ENCODE measurements at places on chromosomes 13 and 19.

- DNase-seq, result no peak
Measured at GRCh38 chr13:30963791-30964190, 31.3 kb downstream of the TEX26 start.

GRCh38 chr19:13726323-13726722 is 38.0 kb upstream of the MRI1 start:
- no peak for DNase-seq

GRCh38 chr13:46903748-46904147 is 6.9 kb upstream of the HTR2A start:
- no peak for DNase-seq

- DNase-seq, result no peak
Measured at GRCh38 chr13:113902481-113902880, 38.6 kb upstream of the GAS6 start.

DNA sequence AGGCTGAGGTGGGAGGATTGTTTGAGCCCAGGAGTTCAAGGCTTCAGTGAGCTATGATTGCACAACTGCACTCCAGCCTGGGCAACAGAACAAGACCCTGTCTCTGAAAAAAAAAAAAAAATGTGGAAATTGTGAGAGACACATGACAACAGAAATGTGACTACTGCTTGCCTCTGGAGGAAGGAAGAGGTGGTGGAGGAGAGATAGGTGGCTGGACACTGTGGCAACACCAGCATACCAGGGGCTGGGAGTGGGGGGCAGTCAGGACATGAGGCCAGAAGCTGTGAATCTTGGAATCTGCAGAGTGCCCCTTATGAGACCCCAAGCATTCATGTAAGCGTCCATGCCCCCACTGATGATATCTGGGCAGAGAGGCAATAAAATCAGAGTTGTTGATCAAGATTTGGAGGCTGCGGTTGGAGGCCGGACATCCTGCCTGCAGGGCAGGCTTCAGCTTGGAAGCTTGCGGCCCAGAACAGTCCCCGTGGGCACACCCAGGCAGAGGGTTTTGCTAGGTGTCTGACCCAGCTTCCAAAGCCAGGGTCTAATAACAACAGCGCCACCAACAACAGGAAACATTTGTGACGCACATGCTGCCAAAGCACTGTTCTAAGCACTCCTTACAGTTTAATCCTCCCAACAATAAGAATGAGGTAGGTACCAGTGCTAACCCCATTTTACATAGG is 16.9 kb downstream of the FAM187B start:
- DNase-seq, result no peak

DNA sequence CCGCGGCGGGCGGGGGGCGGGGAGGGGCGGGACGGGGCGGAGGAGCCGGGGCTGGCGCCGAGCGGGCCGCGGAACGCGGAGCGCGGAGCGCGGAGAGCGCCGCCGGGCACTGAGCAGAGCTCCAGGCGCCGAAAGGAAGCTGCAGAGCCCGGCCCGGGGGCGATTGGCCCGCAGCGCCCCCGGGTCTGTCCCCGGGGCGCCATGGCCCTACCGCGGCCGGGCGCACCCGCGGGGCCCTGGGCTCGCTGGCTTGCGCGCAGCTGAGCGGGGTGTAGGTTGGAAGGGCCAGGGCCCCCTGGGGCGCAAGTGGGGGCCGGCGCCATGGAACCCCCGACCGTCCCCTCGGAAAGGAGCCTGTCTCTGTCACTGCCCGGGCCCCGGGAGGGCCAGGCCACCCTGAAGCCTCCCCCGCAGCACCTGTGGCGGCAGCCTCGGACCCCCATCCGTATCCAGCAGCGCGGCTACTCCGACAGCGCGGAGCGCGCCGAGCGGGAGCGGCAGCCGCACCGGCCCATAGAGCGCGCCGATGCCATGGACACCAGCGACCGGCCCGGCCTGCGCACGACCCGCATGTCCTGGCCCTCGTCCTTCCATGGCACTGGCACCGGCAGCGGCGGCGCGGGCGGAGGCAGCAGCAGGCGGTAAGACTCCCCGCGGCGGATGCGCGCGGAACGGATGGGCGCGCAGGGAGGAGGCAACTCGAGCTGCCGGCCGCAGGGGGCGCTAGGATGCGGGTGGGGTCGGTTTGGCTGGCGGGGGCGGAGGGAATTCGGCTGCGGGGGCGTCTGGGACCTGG is at the start of gene PDE4A:
TSS of gene PDE4A (plus strand) at position 95 of the 796 bp plus-strand sequence. CDS start at position 322, 227 bp downstream.
- DNase-seq, result no peak

DNA sequence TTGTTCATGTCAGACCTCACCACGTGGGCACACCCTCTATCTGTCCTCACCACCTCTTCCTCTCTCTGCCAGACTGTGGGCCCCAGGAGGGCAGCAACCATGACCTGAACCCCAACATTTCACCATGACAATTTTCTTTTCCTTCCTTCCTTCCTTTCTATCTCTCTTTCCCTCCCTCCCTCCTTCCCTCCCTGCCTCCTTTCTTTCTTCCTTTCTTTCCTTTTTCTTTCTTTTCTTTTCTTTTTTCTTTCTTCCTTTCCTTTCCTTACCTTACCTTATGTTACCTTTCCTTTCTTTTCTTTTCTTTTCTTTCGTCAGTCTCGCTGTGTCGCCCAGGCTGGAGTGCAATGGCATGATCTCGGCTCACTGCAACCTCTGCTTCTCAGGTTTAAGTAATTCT is 8.7 kb upstream of the FCER2 start:
- DNase-seq, result no peak

- DNase-seq, result no peak
Measured at GRCh38 chr13:70171151-70171550, 62.9 kb upstream of the KLHL1 start.

DNA sequence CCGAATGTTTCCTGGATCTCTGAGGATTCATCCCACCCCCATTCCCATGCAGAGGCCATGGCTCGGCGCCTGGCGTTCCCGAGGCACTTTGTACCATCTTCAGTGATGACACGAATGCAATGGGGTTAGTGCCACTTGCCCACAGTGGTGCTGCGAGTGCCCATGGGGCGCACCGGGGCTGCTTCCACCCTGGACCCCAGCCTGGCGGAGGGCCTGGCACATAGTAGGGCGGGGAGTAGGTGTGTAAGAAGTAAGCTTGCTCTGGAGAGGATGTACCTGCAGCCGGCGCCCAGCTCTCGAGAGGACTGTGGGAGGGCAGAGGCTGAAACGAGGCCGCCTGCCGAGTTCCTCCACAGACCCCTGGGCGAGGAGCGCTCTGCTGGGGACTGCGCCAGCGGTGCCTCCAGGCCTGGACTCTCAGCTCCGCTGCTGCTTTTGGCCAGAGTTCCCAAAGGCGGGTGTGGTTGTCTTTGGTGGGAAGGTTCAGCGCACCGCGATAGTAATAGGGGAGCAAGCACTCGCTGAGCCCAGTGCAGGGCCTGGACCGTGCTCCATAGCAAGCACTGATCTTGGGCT is 5.5 kb upstream of the HAMP start:
- no peak for DNase-seq

DNA sequence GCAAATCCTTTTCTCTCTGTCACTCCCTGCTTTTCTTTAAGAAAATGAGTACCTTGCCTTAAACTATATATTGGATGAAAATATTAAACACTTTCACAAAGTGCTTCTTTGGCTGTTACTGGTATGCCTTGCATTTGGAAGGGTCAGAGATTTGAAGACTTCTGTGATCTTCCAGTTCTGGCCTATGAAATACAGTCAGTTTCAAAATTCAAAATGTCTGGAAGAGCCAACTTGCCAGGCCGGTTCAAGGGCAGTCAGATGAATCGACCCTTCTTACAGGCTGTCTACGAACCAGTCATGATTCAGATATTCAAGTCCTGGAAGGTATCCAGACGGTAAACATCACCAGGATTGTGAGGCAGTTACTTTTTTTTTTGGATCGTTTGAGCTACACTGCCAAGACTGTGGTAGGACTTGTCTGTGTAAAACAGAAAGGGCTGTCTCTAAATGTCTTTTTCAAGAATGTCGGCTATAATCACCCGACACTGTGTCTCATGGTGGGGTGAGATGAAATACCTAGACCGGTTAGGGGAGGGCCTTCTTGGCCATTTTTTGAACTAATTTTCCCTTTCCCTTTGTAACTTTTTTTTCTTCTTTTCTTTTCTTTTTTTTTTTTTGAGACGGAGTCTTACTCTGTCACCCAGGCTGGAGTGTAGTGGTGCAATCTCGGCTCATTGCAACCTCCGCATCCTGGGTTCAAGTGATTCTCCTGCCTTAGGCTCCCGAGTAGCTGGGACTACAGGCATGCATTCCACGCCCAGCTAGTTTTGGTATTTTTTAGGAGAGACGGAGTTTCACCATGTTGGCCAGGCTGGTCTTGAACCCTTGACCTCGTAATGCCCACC is 11.2 kb downstream of the ACTN4 start:
- no peak for DNase-seq

DNA sequence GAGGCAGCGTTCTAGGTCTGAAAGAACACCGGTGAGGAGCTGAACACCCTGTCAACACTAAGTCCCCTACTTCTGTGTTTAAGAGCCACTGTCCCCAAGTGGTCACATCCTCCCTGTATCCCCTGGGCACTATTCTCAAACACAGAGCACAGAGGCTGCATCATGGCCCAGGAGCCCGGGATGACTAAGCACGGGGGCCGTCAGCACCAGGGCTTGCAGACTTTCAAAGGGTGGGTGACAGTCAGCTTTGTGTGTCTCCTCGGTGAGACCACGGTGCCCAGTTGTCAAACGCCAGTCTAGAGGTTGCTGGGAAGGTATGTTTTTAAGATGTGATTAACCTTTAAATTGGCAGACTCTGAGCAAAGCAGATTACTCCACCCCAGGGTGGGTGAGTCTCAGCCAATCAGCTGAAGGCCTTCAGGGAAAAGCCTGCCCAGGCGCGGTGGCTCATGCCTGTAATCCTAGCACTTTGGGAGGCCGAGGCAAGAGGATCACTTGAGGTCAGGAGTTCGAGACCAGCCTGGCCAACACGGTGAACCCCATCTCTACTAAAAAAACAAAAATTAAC is 8.0 kb downstream of the MAP2K2 start:
- DNase-seq, result peak; percentile 42

DNA sequence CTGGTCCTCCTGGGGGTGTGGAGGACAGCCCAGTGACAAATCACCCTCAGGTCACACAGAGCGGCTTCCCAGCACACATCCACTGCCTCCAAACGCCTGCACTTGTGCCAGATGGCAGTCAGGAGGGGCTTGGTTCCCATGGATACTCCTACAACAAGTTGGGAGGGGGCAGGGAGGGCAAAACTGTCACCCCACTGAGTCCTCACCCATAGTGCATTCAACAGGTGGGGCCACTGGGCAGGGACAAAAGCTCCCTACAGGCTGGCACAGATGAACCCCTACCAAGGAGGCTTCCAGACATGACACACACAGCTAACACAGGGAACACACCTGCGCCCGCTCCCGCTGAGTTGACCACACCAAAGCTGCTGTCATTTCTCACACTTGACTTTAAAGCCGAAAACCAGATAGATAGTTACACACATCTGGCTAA is 120.5 kb downstream of the STK24 start:
- DNase-seq, result no peak

DNA sequence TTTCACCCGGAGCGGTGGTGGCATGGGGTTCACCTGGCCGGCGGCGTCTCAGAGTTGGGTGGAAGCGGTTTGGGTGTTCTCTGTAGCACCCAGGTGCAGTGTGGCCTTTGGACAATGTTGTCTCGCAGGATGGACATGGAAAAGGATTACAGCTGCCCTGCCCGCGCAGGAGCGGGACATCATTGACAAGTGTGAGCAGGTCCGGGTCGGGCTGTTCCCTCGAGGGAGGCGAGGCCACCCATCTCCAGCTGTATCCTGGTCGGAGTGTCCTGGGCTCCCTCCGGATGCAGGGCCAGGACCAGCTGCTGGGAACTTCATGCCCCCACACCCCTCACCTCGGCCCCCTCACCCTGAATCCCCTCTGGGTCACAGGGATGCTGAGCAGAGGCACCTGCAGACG is 7.8 kb upstream of the ZNF14 start:
- no peak for DNase-seq

GRCh38 chr19:6020972-6021805 is 43.2 kb upstream of the RANBP3 start:
- no peak for DNase-seq

- peak; percentile 47 for DNase-seq
Measured at GRCh38 chr13:109610517-109610916, 175.9 kb downstream of the IRS2 start.

DNA sequence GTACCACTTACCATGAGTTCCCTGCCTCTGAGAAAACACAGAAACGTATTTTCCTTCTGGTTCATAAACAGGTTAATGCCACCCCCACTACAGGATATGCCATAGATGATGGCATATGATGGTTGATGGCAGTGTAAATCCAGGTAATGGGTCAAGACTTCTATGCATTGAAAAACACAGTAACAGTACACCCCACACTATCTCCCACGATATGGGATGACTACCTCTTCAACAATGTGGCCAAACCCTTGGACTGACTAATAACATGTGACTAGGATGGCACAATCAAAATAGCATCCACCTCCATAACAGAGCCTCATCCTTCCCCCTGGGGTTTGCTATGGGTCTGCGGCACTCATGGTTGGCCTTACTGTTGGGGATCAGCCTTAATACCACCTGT is 22.0 kb downstream of the ZNF235 start:
- no peak for DNase-seq

GRCh38 chr19:47302249-47302648 is 7.4 kb upstream of the C5AR1 start:
- DNase-seq, result no peak

DNA sequence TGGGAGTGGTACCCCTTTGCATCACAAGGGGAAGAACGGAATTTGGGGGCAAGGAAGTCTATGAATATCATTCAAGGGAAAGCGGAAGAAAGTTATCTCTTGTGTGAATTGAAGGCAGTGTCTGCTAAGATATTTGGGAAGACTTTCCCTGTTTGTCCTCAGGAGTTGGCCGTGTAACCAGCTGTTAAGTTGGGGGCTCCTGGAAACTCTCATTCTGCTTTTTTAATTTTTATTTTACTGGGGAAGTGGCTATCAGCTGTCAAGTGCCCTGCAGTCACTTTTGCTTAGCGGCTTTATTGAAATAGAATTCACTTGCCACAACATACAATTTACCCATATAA is 2.9 kb downstream of the UPF1 start:
- no peak for DNase-seq

DNA sequence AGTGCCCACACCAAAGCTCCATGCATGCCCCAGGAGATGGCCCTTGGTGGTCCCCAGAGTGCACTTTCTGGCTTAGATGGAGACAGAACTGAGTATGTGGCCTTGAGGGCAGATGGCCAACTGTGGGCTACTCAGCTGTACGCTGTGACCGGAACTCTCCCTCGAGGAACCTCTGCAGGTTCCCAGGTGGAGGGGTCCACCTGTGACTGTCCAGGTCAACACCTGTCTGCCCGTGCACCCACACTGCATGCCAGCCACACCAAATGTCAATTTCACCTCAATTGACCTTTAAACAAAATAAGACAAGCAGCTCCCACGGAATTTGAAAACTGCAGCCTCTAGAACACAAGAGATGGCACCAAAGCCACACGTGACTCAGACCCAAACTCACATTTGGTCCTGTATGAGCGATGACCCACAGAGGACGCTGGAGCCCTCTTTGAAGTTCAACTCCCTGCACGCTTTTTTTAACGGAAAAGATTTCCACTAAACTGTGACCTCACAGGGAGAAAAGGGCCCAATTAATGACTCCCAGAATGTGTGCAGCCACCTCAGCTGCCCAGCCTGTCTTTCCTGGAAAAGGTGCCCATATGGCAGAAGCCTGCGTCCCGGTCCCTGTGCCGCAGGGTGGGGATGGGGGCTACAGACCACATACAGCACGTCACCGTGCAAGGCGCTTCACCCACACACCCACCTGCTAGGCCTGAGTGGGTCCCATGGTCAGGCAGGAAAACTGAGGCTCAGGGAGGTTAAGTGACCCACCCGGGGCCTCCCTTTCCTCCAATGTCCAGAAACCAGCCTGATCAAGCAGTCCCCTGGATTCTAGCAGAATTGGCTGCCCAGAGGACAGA is 47.7 kb downstream of the KLF2 start:
- DNase-seq, result no peak

GRCh38 chr19:4123615-4124568 is at the start of gene MAP2K2:
Gene MAP2K2 (minus strand): TSS chr19:4124122. CDS start chr19:4123875, 247 bp downstream.
- peak; percentile 93 for DNase-seq

Data from dorsolateral prefrontal cortex (tissue), 122 donors.